ENCODE measurements at places on chromosomes 5 and 9. TPM values are rescaled to one million over a fixed set of nuclear protein-coding genes. Genes with fewer than 3 reads are reported as not detected.

The SPINK4 gene
- not detected for total RNA-seq

The PNPLA7 gene
- total RNA-seq = 3.2 TPM

The SPATA31E1 gene
- total RNA-seq = not detected

The SIGMAR1 gene
- total RNA-seq = 66.1 TPM

The PCDHGB4 gene
- 0.09 TPM for total RNA-seq

The CDH6 gene
- not detected for total RNA-seq

The PHF24 gene
- total RNA-seq = not detected

The PCSK1 gene
- not detected for total RNA-seq

The ZDHHC11 gene
- 10.6 TPM for total RNA-seq

The GRIN3A gene
- not detected for total RNA-seq

The NUDT2 gene
- total RNA-seq = 29.7 TPM

The KIF24 gene
- 9.3 TPM for total RNA-seq

The PROP1 gene
- total RNA-seq = not detected

The DOCK2 gene
- 321 TPM for total RNA-seq

The NR2F1-AS1 gene
- total RNA-seq = not detected

The SPATA31C1 gene
- not detected for total RNA-seq

The CDH12 gene
- total RNA-seq = not detected

The SLIT3 gene
- total RNA-seq = 0.09 TPM

The BAAT gene
- total RNA-seq = not detected

The ASS1 gene
- 5.3 TPM for total RNA-seq

The TMEM215 gene
- total RNA-seq = not detected

The GDA gene
- not detected for total RNA-seq

The GABRA1 gene
- total RNA-seq = not detected

The TLE1 gene
- 0.41 TPM for total RNA-seq

The PCDHGC5 gene
- not detected for total RNA-seq

The GNA14 gene
- not detected for total RNA-seq

The GABRB2 gene
- not detected for total RNA-seq

The IFNB1 gene
- total RNA-seq = 1.2 TPM

The IL13 gene
- 119 TPM for total RNA-seq

The CYLC2 gene
- total RNA-seq = not detected

The FCHO2 gene
- total RNA-seq = 2.1 TPM

All from activated CD8-positive, alpha-beta memory T cell treated with anti-CD3 and anti-CD28 coated beads, Interleukin-2, amount 10 ng/mL, durations not matched to agents 7 days and 5 days (primary cell).